ENCODE measurements at places on chromosomes 2 and 18.
A peak's percentile ranks its signal among the peaks of the same experiment; 100 is the strongest.

- no peak for DNase-seq
Observed at GRCh38 chr18:80246445-80247392, 595 bp downstream of the PARD6G start.

- DNase-seq, result no peak
Observed at GRCh38 chr18:23036660-23037201, 98.6 kb upstream of the CABLES1 start.

DNA sequence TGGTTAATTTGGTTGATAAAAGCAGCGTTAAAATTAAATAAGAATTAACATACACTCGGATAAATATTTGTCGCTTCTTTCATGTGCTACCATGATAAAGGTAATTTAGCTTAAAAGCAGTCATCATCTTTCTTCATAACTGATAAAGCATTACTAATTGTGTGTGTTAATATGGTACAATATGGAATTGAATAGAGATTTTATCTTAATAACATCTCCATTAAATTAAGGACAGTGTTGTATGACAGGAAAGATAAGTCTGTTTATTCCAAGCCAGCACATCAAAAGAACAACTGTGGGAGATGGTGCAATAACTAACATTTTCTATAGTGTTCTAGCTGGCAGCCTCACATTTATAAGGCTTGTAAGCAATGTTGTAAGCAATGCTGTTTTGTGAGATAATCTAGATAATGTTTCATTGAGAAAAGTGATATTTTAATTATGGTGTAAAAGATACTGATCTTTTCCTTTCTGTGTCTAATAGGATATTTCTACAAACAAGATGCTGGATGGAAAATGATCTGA lies 64.4 kb upstream of the AFF3 start:
- no peak for DNase-seq

- peak; percentile 48 for DNase-seq
Observed at GRCh38 chr2:37344453-37345361, at the start of gene QPCT. Gene QPCT (plus strand): TSS chr2:37344630. CDS start chr2:37344732, 102 bp downstream.

DNA sequence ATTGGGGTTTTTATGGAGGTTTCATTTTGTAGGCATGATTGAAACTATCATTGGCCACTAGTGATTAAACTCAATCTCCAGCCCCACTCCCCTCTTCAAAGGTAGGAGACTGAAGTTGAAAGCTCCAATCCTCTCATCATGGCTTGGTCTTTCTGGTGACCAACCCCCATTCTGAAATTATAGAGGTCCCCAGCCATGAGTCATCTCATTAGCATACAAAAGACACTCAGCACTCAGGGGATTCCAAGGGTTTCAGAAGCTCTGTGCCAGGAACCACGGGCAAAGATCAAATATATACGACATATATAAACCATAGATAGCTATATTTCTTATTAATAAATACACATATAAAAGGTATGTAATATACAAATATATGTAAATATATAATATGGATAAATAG lies 256.0 kb upstream of the POU3F3 start:
- DNase-seq, result no peak

DNA sequence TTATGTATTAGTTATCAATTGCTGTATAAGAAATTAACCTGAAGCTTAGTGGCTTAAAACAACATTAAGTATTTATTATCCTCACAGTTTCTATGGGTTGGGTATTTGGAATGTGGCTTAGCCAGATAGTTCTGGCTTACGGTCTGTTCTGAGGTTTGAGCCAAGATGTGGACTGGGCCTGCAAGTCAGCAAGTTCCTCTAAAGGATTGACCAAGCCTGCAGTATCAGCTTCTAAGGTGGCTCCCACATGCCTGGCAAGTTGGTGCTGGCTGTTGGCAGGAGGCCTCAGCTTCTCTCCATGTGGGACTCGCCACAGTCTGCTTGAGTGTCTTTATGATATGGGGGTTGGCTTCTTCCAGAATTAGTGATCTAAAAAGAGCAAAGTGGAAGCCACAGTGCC lies 45.0 kb upstream of the TCF4 start:
- no peak for DNase-seq

All from activated T-helper 1 cell treated with anti-CD3 and anti-CD28 coated beads, Interleukin-2, amount 50 U/mL, for 16 hours (primary cell).